NCI-H1048 (cell line): ENCODE measurements at places on chromosomes 12 and 14.

- DNase-seq: no peak
Observed at GRCh38 chr12:44184499-44185206, 348.8 kb downstream of the TMEM117 start.

DNA sequence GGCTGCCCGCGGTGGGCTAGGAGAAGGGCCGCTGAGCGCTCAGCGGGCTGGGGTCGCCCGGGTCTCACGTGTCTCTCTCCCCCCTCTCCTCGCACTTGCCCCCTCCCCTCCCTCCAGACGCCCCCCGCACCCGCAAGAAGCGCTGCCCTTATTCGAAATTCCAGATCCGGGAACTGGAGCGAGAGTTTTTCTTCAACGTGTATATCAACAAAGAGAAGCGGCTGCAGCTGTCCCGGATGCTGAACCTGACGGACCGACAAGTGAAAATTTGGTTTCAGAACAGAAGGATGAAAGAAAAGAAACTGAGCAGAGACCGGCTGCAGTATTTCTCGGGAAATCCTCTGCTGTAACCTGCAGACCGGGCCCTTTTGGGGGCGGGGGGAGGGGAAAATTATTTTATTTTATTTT, 314 bp upstream of the HOTAIR start:
- no peak for DNase-seq

DNA sequence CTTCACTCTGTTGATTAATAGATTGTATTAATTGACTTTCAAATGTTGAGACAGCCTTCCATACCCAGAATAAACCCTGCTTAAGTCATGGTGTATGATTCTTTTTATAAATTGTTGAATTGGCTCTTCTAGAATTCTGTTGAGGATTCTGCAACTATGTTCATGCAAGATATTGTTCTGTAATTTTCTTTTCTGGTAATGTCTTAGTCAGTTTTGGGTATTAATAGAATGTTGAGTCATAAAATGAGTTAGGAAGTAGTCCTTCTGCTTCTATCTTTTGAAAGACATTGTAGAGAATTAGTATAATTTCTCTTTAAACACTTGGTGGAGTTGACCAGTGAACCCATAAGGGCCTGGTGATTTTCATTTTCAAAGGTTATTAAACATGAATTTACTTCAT, 958.9 kb downstream of the LRFN5 start:
- no peak for DNase-seq

DNA sequence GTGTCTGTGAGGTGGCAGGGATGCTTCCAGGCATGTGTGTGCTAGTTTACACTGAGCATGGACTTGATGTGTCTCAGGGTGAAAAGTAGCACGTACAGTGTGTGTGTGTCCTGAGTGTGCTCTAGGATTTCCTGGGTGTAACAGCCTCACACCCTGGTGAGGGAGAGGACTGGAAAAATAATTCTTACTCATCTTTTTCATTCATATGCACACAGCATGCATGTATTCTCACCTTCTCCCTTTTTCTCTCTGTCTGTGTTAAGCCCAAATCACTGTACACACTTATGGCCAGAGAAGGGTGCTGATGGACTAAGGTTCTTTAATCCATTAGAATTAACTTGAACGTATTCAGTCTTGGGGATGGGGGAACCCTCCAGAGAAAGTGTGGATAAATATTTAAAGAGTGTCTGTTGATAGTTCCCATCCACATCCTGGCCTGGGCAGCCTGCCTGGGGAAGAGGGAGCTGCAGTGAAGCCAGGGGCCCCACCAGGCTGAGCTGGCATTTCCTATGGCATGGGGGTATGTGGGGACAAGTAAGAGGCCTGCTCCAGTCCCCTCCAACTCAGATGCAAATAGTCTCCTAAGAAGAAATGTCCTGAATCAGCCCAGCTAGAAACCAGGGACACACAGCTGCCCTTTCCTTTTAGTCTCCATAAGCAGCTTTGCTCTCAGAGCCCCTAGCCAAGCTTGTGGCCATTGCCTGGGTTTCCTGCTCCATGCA, 1.1 kb upstream of the HOXC8 start:
- no peak for DNase-seq

- no peak for DNase-seq
Observed at GRCh38 chr12:25829192-25829591, 129.3 kb upstream of the RASSF8 start.

GRCh38 chr12:123363740-123364531, 711 bp downstream of the SBNO1 start:
- DNase-seq: no peak

DNA sequence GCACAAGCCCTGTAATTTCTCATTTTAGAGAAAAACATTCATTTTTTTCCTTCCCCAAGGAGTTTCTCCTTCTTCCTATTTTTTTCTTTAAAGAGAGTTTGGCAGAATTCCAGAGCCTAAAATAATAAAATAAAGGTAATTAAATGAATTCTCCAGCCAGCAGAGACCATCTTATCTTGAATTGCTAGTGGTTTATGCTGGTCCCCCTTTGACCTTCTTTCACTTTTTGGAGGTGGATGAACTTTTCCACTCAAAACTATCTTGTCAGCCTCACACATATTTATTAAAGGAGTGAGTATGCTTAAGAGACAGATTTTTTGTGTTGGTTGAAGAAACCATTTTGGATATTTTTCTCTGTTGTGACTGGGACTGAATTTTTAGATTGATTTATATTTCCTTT, 47.6 kb downstream of the ADIPOR2 start:
- no peak for DNase-seq

DNA sequence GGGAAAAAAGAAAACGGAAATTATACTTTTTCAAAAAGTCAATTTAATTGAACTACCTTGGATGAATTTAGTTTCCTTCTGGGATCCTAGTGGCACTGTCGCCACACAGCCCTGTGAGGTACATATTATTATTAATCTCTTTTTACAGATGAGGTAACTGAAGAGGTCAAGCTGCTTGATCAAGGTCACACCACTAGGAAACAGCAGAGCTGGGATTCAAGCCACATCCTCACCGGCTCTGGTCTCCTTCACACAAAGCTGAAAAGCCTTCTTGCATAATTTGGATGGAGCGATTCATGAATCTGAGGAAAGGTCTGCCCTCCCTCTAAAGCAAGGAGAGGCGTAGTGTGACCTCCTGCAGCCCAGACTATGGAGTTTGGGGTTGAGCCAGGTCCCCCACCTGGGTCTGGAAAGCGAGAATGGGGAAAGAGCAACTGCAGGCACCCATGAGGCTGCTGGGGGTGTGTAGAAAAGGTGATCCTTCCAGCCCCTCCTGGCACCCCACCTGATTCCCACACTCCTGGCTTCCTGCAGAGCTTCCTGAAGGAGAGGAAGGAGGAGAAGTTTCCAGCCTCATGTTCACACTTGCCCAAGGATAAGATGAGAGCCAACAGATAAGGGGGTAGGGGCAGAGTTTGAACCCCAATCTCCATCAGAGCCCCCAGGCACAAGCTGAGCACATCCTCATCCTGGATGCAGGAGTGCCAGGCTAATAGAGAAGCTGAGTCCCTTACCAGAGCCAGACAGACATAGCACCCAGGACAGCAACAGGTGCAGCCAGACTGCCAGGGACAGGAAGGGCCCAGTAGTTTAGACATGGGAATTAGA, 3.9 kb upstream of the KRT79 start:
- no peak for DNase-seq
